ENCODE measurements at places on chromosomes 6 and 20. TPM values are rescaled to one million over a fixed set of nuclear protein-coding genes. Genes with fewer than 3 reads are reported as not detected.
A peak's percentile ranks its signal among the peaks of the same experiment; 100 is the strongest.

GRCh38 chr6:46138281-46138680 lies 8.5 kb downstream of the ENPP4 start:
- no peak for DNase-seq

DNA sequence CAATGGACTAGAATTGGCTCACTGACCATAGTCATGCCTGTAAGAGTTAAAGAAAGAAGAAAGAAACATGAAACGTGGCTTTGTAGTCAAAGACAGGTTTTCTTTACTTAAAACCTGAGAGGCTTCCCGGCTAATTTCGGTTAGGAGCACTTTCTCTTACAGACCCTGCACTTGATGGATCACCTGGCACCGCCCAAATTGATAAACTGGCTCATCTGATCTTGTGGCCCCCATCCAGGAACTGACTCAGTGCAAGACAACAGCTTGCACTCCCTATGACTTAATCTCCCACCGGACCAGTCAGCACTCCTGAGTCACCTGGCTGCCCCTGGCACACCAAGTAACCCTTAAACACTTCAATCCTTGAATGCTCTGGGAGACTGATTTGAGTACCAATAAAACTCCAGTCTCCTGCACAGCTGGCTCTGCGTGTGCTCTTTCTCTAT lies 12.3 kb downstream of the TMEM14B start:
- peak; percentile 92 for DNase-seq

The HDGFL1 gene
- total RNA-seq, result not detected

- no peak for DNase-seq
These were observed 21.4 kb downstream of the KCNQ5 start for GRCh38 chr6:72643214-72643613.

GRCh38 chr6:32148289-32149091 lies 3.2 kb downstream of the PRRT1 start:
- no peak for DNase-seq

DNA sequence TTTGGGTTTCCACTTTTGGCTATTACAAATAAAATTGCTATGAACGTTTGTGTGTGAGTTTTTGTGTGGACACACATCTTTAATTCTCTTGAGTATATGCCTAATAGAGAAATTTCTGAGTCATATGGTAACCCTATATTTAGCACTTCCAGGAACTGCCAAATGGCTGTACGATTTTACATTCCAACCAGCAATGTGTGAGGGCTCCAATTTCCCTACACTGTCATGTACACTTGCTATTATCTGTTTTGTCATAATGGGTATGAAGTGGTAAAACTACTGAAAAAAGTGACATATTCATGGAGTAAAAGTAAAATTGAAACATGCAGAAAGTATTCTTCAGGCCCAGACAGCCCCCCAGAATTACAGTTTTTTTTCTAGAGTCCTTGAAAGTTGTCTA lies 59.6 kb upstream of the ESR1 start:
- no peak for DNase-seq

GRCh38 chr20:22489626-22490286 lies 94.6 kb downstream of the FOXA2 start:
- no peak for DNase-seq

DNA sequence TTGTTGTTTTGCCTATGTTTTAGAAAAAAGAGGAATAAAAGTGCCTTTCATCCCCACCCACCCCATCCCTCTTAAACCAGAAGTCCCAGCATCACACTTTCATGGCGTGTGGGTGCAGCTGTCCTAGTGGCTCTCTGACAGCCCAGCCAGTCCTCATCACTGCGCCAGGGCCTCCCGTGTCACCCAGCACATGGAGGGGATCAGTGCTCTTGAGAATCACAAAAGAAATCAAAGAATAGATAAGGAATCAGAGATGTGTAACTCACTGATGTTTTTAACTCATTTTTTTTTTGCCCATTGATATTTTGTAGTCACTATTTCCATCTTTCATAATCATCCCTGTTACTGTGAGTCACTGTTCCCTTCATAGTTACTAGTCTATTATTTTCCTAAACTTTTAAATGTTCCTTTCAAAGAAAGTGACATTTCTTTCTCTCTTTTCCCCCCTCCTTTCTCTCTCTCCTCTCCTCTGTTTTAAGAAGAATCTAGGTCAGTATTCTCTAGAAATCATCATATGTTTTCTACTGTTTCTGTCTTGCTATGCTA lies 78.6 kb downstream of the AIG1 start:
- DNase-seq, result no peak

GRCh38 chr6:53306819-53307347 lies 41.9 kb downstream of the ELOVL5 start:
- peak; percentile 80 for DNase-seq

The CITED2 gene
- total RNA-seq, result 132 TPM

DNA sequence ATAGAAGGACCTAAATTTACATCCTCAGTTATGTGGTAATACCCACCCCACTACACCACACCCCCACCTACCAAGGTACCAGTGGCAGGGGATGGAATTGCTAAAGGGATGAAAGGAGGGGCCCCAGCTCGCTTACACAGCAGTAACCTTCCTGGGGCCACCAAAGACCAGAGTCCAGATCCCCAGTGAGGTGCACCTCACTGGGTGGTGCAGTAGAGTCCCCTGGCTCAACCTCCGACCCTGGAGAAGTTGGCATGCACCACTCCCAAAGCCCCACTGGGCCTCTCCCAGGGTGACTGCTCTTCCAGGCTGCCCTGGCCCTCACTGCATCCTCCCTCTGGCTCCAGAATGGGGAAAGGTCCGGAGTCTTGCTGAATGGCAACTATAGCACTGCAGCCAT lies 816 bp downstream of the UNC5CL start:
- DNase-seq, result no peak

The NHSL1 gene
- total RNA-seq, result 2.5 TPM

- no peak for DNase-seq
These were observed 71.3 kb upstream of the GNRH2 start for GRCh38 chr20:2972126-2972525.

DNA sequence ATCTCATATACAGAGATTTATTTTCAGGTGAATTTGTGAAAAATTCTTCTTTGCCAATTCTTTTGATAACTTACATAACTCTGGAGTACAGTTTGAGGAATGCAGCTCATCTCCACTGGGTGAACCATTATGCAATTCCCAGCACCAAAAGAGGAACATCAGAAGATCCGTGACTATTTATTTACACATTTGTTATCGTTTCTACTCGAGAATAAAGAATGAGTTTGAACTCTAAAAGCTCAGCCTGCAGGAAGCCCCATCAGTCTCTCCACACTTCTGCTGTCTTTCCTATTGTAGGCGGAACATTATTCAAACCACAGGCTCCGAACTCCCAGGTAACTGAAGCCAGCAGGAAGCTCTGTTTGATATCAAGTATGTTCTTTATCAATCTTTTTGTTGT lies 95.9 kb upstream of the IFNGR1 start:
- no peak for DNase-seq

The GGTLC1 gene
- not detected for total RNA-seq

The NECAB3 gene
- 96.4 TPM for total RNA-seq

- DNase-seq, result no peak
These were observed 1405.1 kb upstream of the EYS start for GRCh38 chr6:67112120-67112519.

The NKX2-2 gene
- total RNA-seq, result not detected

- no peak for DNase-seq
These were observed 43.8 kb upstream of the RPS6KA2 start for GRCh38 chr6:166670894-166671293.

All from Caki2 (cell line).